HFF-Myc (cell line): ENCODE measurements at places on chromosomes 12 and 14.

- no peak for DNase-seq
These were observed 1.7 kb upstream of the SLC25A29 start for GRCh38 chr14:100307766-100308426.

DNA sequence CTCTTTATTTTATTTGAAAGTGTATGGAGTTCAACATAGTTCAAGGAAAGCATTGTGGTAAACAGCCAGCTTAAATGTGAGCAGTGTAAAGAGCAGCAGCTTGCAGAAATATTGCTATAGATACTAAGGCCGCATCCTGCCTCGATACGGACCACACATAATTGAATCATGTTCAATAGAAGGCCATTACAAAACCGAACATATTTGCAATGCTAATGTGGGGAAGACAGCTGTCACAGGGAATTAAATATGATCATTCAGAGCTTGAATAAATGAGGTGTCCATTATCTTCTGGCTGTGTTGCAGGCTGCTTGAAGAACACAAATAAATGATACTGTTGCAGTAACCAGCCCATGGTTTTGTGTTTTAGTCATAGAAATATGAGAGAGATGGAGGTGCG, 173.2 kb downstream of the BRMS1L start:
- DNase-seq = no peak

- DNase-seq = no peak
These were observed 218.2 kb downstream of the TMTC3 start for GRCh38 chr12:88360343-88360742.

DNA sequence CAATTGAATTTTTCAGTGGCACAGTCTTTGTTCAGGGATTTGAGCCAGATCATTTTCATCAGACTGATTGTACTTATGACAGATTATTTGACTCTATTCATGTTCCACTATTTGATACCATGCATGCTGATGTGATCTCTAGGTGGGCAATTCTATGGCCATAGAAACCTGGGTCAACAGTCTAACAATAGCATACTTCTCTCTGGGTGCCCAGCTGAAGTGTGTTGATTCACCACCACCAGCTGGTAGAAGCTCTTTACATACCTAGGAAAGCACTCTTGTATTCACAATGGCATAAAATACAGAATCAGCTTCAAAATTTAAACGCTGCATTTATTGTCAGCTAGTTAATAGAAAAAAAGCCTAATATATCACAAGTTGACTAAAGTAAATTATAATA, 90.2 kb upstream of the TMTC2 start:
- DNase-seq = no peak

- DNase-seq = no peak
These were observed 34.1 kb downstream of the NOC4L start for GRCh38 chr12:132178316-132178715.

DNA sequence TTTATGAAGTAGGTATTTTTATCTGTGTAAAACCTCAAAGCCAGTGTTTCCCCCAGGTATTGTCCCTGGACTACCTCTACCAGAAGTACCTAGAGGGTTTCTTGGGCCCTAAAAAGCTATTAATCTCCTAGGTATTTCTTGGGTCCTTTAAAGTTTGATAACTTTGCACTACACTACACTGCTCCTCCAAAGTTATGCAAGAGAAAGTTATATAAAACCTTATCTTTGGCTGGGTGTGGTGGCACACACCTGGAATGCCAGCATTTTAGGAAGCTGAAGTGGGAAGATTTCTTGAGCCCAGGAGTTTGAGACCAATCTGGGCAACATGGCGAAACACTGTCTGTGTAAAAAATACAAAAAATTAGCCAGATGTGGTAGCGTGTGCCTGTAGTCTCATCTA, 34.9 kb downstream of the PTPN21 start:
- no peak for DNase-seq

DNA sequence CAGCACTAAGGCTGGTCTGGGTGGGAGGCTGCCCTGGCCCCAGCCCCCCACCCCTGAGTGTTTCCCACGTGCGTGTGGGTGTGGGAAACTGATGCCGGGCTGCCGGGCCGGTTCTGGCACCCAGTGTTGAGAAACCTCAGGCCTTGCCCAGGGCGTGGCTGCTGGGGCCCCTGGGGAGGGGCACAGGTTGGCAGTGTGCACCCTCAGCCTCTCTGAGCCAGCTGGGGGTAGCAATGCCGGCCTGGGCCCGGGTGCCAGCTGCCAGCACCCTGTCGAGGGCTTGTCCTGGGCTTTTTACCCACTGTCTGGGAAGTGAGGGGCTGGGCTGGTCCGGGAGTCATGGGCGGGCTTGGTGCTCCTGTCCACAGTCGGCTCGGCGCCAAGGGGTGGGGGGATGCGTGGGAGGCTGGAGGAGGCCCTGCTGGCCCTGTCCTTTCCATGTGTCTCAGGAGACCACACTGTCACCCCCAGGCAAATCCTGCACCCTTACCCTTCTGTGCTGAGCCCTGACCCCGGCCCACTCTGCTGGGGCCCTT, 15.7 kb downstream of the ASPG start:
- no peak for DNase-seq

GRCh38 chr14:103628684-103629502, at the start of gene KLC1:
Gene KLC1 (plus strand): TSS chr14:103629211. CDS start chr14:103654565, 25,354 bp downstream.
- DNase-seq = no peak

DNA sequence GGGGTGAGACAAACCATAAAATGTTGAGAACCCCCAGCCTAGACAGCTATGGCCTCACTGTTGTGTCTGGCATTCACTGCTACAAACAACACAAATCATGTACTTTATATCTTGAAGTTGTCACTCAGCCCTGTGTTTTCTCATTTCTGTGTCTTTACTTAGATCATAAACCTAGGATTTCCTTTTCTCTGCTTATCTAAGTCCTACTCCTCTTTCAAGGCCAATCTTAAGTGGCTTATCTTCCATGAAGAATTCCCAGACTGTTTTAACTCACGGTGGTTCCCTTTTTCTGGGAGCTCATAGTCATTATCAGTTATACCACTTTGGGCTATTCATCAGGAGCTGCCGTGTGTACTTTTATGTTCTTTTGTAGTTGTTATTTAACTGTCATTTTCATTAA, 42.1 kb downstream of the FLRT2 start:
- DNase-seq = no peak

DNA sequence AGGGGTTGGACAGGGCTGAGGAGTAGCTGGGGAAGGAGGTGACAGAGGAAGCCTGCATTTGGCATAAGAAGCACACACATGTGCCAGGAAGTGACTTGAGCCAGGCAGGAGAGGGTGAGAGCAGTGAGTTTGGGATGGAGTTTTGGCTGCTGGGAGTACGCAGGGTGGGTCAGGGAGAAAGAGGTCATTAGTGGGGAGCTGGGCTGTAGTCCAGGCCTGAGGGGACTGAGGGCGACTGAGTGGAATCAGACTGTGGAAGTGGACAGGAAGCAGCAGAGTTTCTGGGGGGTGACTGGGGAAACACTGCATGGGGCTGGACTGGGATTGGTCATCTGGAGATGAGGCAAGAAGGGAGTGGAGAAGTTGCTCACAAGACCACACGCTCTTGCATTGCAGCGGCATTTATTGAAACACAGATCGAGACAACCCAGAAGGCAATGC, 7.6 kb downstream of the KRT85 start:
- no peak for DNase-seq

- peak; percentile 22 for DNase-seq
These were observed 37.7 kb downstream of the FGD4 start for GRCh38 chr12:32437095-32437515.

- DNase-seq = no peak
These were observed 10.3 kb downstream of the TNS2 start for GRCh38 chr12:53060064-53060720.

GRCh38 chr14:63686926-63687325, 40.9 kb downstream of the SGPP1 start:
- DNase-seq = no peak

- DNase-seq = no peak
These were observed 828 bp downstream of the MMAB start for GRCh38 chr12:109572506-109572845.

- no peak for DNase-seq
These were observed 26.0 kb downstream of the WBP11 start for GRCh38 chr12:14777271-14777670.

DNA sequence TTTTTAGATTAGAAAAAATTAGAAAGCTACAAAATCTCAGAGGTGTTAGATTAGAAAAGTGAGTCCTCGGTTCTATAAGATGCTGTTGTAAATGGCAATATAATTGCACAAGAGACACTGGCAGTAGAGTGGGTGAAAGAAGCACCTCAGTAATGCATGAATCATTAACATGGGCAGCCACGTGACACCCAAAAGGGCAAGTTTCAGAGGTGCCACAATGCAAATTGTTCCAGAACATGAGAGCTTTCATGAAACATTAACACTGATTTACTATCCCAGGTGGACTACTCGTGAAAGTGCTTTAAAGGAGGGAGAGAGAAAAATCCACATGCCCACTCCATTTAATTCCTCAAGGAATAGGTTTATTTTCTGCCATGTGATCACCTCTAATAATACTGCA, 108.4 kb downstream of the PTPRR start:
- DNase-seq = no peak

GRCh38 chr14:23277189-23277588, 8.7 kb downstream of the HOMEZ start:
- DNase-seq = no peak

DNA sequence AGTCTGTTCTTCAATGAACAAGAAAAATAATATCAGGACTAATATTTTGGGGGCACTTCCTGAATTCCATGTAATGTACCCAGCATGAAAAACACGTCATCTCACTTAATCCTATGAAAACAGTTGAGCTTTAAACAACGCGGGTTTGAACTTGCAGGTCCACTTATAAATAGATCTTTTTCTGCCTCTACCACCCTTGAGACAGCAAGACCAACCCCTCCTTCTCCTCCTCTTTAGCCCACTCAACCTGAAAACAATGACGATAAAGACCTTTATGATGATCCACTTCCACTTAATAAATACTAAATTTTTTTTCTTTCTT, 203.9 kb upstream of the KRR1 start:
- DNase-seq = no peak

- no peak for DNase-seq
These were observed at the start of gene DDN for GRCh38 chr12:48999371-49000131. Gene DDN (minus strand): TSS chr12:48999375. CDS start chr12:48999287, 88 bp downstream.

GRCh38 chr12:125687820-125688219, 622.6 kb downstream of the AACS start:
- no peak for DNase-seq

GRCh38 chr14:99055816-99056215, 216.2 kb downstream of the BCL11B start:
- no peak for DNase-seq

DNA sequence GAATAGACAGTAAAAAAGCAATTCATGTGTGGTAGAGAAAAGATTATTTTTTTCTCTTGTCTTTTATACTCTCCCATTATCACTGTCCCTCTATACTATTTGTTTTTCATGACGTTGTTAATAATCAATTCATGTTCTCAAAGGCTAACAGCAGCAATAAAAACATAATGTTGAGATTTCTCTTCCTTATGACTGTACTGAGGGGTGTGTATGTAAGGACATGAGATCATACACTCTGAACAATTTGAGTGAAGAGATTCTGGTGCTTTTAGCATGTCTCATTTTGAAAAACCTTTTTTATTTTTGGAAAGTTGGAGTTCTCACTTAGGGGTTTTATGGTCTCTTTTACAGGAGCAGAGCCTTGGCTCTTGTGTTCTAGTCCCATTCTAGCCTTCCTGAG, 3.8 kb upstream of the TSPAN8 start:
- DNase-seq = no peak

- no peak for DNase-seq
These were observed 230.7 kb upstream of the RTL1 start for GRCh38 chr14:101134161-101134631.

- no peak for DNase-seq
These were observed 15.2 kb downstream of the PPFIBP1 start for GRCh38 chr12:27539191-27539631.

DNA sequence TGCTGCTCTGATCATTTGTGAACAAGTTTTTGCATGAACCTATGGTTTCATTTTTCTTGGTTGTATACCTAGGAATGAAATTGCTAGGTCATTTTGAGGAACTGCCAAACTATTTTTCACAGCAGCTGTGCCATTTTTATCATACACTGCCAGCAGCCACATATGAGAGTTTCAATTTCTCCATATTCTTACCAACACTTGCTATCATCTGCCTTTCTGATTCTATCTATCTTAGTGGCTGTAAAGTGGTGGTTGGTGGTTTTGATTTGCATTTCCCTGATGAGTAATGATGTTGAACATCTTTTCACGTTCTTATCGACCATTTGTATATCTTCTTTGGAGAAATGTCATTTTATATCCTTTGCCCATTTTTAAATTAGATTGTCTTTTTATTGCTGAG, 146.1 kb downstream of the C12orf75 start:
- no peak for DNase-seq

- DNase-seq = no peak
These were observed 35.2 kb upstream of the IFT81 start for GRCh38 chr12:110088936-110089335.

- no peak for DNase-seq
These were observed 52.5 kb downstream of the SPIC start for GRCh38 chr12:101527682-101528081.

DNA sequence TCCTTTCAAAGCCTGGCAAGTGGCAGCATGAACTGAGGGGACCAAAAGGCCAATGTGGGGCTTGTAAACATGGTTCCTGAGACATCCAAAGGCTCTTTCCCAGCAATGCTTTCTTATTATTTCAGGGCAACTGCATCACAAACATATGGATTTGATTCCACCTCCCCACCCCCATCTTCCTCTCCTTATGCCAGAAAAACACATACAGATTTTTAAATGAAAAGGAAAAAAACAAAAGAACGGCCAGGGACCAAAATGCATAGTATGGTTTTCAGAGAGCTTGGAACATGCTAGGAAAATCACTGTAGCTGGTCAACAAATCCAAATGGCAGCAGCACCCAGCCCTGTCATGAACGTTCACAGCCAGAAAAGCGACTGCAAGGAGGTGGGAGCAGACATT, 167.6 kb downstream of the ANO2 start:
- peak; percentile 4 for DNase-seq

- DNase-seq = no peak
These were observed 91.9 kb downstream of the IGF1 start for GRCh38 chr12:102388469-102388868.

DNA sequence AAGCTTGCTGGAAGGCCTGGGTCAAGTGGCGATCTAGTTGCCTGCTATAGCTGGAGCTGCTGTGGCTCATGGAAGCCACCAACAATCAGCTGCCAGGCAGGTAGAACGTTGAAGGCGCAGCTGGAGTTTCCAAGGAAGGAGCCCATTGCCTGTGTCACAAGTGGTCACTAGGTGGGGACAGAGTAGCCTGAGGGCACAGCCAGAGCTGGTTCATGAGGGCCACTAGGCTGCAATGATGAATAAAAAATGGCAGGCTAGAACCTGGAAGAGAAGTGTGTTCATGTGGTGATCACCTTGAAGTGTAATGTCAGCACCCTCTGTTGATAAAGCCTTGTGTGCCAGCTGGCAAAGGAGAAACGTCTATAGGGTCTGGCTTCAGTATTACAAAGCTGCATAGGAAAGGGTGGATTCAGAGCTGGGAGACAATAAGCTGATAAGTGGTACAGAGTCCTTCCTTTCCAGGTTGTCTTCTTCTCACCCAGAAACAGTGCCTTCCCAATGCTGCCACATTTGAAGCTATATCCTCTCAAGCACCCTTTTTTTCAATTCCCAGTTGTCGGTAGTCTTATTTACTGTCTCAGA, 165.8 kb downstream of the EMP1 start:
- no peak for DNase-seq

GRCh38 chr12:31017535-31017934, 56.1 kb upstream of the DDX11 start:
- DNase-seq = no peak
